ENCODE measurements at places on chromosomes 6 and 20. TPM values are rescaled to one million over a fixed set of nuclear protein-coding genes. Genes with fewer than 3 reads are reported as not detected.

TRIM10 gene
- not detected for total RNA-seq

FRS3 gene
- 1.3 TPM for total RNA-seq

ACTL10 gene
- total RNA-seq = 1.7 TPM

APOBEC2 gene
- total RNA-seq = not detected

SLC24A3 gene
- total RNA-seq = 4.2 TPM

TRIM40 gene
- not detected for total RNA-seq

DNA sequence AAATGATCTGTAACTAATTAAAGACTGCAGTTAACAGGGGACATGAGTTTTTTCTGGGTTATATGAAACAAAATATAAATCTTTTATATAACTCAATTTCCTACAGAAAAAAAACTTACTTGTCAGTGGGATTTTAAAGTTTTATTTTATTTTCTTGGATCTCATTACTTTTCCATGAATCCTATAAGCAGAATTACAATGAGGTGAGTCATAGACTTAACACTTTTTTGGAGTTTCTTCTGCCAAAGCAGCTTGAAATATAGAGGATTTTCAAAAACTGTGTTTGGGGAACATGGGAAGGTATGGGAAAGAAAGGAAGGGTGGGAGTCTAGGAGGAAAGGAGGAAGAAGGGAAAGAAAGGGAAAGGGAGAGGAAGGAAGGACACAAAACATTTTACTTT lies 130.7 kb downstream of the AIG1 start:
- DNase-seq = no peak

GRCh38 chr6:61755739-61756138 lies 530.3 kb downstream of the KHDRBS2 start:
- DNase-seq = no peak

DNA sequence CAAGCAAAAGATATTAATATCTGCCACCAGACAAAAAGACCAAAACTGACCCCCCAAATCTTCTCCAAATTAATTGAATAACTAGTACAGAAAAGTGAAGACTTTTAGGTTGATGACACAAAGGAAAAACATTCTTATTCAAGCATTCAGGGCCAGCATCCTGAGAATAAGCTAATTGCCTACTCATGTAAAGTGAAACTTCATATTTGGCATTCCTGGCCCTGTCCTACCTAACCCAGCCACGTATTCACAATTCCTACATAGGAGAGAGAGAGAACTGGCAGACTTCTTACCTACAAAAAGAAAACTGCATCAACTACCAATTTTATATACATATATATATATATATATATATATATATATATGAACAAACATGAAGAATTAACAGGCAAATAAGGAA lies 4.9 kb upstream of the ASCC3 start:
- peak; percentile 20 for DNase-seq

- DNase-seq = no peak
These were observed 43.5 kb upstream of the ECI2 start for GRCh38 chr6:4178737-4179333.

DNA sequence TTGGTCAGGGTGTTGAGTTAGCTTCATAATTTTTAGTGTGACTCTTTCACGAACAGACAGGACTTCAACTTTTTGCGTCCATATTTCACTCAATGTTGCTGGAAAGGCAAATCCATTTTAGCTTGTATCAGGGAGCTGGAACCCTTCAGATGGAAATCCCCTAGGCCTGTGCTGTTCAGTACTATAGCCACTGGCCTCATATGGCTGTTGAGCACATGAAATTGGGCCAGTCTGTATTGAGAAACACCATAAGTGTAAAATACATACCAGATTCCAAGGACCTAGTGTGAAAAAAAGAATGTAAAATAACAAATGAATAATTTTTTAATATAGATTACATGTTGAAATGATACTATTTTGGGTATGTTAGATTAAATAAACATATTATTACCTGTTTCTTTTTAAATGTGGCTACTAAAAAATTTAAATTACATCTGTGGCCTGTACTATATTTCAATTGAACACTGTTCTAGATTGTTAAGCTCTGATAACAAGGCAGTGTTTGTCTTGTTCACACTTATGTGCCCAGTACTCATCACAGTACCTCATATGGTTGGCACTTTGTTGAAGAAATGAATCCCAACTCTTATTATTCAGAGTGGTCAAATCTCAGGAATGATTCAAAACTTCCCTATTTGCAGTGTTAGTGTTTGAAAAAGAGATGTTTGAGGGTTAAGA lies 34.3 kb downstream of the CTNNBL1 start:
- DNase-seq = peak; percentile 37

DNA sequence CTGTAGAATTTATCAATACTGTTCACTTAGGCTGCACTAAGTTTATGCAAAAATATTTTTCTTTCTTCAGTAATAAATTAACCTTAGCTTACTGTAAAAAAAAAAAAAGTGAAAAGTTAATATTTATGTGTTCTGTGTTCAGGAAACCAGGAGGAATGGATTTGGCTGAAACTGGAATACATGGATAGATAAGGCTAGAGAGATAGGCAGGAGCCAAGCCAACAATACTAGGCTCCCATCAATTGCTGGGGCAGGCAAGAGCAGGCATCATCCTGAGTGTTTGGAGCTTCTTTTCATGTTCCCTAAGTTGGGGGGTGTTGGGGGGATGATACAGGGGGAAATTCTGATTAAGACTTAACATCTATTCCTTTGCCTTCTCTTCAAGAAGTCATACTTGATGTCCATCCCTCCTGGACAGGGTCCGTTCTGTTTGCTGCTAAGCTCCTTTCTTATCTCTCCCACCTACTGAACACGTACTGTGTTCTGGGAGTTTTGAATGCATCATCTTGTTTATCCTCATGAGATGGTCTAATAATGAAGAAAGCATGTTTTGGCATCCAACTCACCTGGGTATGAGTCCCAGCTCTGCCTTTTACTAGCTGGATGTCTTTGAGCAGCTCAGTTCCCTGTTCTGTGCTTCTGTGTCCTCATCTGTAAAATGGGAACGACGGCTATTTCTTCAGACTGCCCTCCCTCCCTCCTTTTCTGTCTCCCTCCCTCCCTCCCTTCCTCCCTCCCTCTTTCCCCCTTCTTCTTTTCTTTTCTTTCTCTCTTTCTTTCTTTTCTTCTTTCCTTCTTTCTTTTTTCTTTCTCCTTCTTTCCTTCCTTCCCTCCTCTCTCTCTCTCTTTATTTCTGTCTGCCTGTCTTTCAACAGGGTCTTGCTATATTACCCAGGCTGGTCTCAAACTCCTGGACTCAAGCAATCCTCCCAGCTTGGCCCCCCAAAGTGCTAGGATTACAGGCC lies 6.4 kb upstream of the PROCR start:
- no peak for DNase-seq

GRCh38 chr6:54980511-54981275 lies 134.1 kb downstream of the FAM83B start:
- DNase-seq = peak; percentile 52

- DNase-seq = no peak
These were observed 92.6 kb upstream of the CLVS2 start for GRCh38 chr6:122903266-122903915.

- peak; percentile 76 for DNase-seq
These were observed 88.2 kb downstream of the TCP11 start for GRCh38 chr6:35052694-35053565.

DNA sequence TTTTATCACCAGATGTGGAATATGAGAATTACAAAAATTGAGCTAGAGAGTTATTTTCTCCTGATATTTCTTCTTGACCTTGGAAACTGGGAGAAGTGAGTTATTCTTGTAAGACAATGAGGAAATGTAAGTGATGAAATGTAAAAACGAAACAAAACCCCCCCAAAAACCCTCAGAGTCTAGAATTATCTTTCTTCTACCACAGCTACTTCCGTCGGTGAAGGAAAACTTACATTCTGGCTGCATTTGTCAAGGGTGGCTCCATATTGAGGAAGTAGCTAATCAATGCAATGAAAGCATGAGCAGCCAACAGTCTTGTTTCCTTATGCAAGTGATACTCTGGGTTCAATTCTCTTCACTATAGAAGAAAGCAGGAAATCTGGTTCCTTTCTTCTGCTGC lies 661.7 kb upstream of the CITED2 start:
- no peak for DNase-seq

DNA sequence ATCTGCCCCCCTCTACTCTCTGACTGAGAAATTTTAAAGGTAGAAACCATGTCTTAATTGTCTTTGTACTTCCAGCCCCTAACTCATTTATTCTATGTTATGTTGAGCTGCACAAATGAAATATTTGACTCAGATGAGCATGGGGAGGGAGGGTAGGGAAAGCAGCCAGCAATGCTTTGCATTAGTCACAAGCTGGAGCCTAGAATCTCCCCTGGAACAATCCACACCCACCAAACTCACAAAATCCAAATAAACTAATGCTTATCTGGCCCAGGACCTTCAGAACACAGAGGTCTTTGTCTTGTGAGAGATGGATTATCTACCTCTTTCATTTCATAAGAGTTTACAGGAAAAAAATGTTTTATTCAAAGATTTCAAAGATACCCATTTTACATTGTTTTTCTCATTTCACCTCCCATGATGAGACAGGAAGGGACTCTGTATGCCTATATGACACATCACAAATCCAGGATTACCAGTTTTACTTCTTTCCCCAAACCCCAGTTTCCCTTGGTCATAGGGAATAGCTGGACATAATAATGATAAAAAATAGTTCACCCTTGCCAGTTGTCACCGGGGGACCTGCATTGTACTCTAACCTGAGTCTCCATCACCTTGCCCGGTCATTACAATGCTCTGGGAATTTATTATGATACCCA lies 466.9 kb downstream of the KIF16B start:
- no peak for DNase-seq

DNA sequence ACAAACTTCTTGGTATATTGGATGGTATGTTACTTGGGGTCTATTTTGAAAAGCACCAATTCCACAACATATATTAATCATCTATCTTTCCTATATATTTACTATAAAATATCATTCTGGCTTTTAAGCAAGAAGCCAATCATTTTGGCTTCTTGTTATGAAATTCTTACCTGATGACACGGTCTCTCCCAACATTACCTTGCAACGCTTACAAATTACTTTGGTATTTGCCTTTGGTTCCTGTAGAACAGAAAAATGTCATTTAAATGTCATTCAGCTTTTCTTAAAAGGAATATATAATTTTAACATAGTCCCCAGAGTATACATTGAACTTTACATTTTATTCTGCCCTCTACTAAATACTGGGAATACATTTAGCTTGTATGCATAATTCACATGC lies 27.4 kb downstream of the UBE3D start:
- DNase-seq = no peak

- peak; percentile 73 for DNase-seq
These were observed 390.4 kb downstream of the SYNE1 start for GRCh38 chr6:152246554-152247337.

DNA sequence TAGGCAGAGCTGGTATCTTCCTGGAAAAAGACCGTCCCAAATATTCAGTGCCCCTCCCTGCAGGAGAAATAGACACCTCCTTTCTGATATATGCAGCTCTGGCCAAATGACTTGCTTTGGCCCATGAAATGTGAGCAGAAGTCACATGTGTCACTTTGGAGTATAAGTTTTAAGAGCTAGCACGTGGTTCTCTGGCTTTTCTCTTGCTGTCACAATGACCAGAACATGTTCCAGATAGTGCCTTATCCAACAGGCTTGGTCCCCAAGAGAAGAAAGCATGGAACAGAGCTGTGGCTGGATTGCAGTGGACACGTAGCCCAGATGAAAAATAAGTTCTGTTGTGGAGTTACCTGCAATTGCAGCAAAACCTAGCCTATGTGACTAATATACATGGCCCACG lies 40.4 kb downstream of the UNC5CL start:
- DNase-seq = no peak

DNA sequence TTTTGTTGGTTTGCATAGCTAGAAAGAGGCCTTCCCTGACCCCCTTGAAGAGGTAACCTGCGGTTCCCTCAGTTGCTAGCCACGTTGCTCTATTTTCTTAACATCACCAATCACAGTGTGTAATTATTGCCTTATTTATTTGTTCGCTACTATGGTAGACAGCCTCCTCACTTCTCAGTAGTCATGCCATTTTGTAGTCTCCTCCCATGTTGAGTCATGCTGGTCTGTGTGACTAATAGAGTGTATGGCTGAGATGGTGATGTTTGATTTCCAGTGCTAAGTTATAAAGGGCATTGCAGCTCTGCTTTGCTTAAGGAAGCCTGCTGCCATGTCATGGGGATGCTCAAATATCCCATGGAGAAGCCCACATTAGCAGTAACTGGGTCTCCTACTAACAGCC lies 236.6 kb upstream of the CHD6 start:
- DNase-seq = no peak

GRCh38 chr20:32110173-32110704 lies 725 bp downstream of the TM9SF4 start:
- DNase-seq = no peak

DNA sequence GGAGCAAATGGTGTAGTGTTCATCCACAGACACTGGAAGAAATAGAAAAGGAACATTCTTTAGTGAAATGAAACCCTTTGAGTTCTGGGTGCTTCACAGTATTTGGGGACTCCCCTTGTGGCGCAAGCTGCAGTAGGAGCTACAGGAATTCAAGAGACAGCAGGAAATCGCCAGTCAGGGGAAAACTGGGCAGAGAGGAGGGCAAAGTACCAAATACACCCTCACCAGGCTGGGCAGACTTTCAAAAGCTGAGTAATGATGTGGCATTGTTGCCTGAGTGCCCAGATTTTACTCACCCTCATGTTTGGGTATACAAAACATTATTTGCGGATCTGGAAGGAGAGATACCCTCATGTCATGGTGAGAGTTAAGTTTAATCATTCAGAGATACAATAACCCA lies 97.9 kb downstream of the SOD2 start:
- DNase-seq = peak; percentile 22

DNA sequence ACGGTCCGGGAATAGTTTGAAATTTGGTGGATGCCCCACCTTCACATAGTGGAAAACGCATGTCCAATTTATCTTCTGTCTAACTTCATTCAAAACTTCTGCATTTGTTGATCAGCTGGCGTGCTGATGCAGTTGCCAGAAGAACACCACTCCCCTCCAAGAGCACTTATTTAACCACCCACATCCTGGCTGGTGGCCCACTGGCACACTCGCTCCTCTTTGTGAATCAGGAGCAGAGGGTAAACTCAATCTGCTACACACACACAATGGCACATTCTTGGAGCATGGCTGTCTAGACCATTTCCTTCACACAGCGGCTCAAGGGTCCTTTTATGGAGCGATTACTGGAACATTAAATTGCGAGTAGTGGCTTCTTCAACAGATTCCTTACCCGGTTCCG lies 55.1 kb upstream of the CEP162 start:
- DNase-seq = no peak

DNA sequence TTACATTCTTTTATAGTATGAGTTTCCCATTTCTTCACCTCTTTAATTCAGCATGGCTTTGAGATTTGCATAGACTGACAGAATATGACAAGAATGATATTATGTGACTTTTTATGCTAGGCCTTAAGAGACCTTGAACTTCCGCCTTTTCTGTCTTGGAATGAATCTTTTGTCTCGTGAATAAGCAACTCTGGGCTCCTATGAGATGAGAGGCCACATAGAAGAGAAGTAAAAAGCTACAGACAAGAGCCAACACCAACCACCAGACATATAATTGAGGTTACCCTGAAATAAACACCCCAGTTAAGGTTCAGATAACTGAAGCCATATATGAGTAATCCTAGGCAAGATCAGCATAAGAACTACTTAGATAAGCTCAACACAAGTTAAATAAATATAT lies 600.8 kb downstream of the MEI4 start:
- no peak for DNase-seq

Data from fibroblast of villous mesenchyme (primary cell).